ENCODE measurements at places on chromosomes 16 and 17.

DNA sequence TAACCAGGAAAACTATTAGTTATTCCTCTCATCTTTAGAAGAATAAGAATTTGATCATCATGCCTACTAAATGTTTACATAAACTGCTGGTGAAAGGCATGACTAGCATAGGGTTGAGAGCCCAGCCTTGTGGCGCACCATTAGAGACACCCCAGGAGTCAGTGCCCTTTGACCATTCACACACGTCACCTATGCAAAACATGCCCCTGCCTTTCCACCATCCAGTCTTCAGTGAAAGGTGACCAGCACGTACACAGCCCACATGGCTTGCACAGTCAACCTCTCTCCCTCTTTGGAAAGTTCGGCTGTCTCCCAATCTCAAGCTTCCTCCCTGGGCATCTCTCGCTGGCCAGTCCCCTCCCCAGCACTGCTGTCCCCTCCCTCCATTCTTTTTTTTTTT, 150.3 kb downstream of the ENGASE start:
- DNase-seq = no peak

GRCh38 chr16:89050868-89051311, 42.8 kb upstream of the ACSF3 start:
- DNase-seq = no peak

- no peak for DNase-seq
Observed at GRCh38 chr17:37698132-37698910, 46.5 kb downstream of the HNF1B start.

DNA sequence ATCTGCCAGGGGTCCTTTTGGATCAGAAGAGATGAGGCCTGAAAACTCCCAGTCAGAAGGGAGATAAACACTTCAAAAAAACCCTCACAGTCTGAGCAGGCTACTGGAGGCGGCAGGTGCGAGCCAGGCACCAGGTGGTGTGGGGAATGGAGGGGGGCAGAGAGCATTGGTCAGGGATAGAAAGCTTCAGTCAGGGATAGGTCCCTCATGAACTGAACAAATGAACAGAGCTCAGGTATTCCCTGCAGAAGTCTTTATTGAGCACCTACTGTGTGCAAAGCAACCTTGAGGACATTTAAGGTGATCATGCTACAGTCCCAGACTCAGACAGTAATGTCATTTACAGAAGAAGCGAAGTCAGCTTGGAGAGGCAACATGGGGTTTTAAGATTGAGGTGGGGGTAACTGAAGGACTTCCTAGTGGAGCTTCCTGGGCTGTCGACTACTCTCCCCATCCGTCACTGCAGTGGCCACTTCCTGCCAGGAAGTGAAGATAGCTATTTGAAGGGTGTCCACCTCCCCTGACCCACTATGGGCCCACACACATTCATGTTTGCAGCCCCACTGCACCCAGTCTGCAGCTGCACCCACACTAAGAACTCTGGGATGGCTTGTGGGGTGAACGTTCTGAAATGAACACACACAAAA, 3.2 kb downstream of the KIFC3 start:
- DNase-seq = no peak

GRCh38 chr17:57672971-57673370, 72.1 kb downstream of the CCDC182 start:
- DNase-seq = no peak

DNA sequence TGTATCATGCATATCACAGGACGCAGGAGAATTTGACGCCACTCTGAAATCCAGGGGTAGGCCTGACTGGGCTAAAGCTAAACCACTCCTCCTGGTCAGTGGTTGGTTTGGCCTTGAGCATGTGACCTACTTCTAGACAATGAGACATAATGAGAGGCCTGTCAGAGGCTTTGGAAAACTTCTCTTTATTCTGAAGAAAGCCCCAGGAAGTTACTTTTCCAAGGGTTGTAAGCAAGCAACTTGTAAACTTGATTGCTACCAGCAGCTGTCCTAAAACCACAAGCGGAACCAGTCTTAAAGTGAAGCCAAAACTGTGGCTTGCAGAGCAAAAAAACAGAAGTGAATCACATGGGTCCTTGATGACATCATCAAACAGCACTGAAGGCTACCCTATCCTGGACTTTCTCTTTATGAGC, 138.2 kb upstream of the COX10 start:
- DNase-seq = peak; percentile 75

GRCh38 chr16:12530302-12530701, 273.4 kb downstream of the CPPED1 start:
- no peak for DNase-seq

GRCh38 chr17:31660684-31661083, 198.4 kb downstream of the COPRS start:
- no peak for DNase-seq

DNA sequence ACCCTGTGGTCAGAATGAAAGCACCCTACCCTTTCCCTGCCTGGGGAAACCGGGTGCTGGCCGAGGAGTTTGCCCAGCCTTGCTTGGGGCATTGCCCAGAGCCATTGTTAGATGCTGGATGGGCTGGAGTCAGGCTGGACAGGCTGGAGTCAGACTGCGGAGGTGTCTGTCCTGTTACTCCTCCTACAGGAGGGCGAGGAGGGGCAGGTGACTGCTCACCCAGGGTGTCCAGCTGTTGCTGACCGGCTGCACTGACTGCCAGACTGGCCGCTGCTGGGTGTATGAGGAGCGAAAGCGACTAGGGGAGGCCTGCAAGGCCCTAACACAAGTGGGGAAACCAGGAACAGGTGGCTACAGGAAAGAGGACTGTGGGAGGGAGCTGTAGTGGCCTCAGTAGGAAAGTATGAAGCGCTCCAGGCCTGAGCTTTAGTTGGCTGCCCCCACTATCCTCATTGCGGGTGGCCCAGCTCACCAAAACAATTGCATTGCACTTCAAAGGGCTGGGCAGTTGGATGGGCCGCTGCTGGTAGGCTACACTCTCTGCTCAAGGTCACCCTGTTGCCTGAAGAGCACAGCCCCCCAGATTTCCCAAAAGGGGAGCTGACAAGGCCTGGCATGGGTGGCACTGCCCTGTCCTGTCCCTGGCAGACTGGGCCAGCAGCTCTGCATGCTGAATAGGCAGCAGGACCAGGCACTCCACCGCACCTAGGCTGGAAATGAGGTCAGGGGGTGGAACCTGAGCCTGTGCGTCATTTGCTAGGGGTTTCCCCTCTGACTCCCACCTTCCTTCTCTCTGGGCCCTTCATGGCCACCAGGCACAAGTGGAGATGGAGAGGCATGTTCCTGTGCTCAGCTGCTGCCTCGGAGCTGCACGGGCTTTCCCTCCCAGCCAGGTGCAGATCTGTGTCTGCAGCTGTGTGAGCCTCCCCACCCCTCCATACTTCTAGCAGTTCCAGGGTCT, 18.4 kb downstream of the LDHD start:
- DNase-seq = peak; percentile 50
